Transverse colon (tissue), 4 donors: ENCODE measurements at places on chromosomes 2 and 18.

- peak; percentile 77 for DNase-seq
- H3K27ac ChIP-seq: peak overlapping the region; percentile 96
- peak overlapping the region; percentile 81 for H3K4me3 ChIP-seq
- no peaks in the 10 kb centered on the region for H3K36me3 ChIP-seq
- H3K27me3 ChIP-seq: no peaks in the 10 kb centered on the region
These were observed 598 bp upstream of the CEP68 start for GRCh38 chr2:65055422-65056214.

DNA sequence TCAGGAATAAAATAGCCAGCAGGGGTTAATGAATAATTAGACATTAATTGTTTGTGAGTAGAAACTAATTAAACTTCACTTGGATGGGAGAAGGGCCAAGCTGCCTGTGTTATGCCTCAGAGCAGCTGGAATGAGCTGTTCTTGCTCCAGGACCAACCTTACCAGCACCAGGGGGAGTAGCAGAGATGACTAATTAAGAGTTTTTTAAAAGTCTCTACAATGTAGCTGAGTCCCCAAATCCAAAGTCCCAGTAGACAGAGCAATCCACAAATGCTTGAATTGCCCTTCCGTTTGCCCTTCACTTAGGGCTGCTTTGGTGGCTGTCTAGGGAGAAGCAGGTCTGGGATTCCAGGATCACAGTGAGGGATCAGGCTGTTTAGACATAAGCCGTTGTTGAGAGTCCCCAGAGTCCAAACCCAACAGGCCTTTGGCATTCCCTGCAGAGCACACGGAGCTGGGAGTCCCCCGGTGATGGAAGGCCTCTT, 59.4 kb downstream of the RHOB start:
- no peak overlapping the region for H3K4me3 ChIP-seq
- H3K27me3 ChIP-seq: no peaks in the 10 kb centered on the region
- no peaks in the 10 kb centered on the region for H3K36me3 ChIP-seq
- no peaks in the 10 kb centered on the region for H3K4me1 ChIP-seq

DNA sequence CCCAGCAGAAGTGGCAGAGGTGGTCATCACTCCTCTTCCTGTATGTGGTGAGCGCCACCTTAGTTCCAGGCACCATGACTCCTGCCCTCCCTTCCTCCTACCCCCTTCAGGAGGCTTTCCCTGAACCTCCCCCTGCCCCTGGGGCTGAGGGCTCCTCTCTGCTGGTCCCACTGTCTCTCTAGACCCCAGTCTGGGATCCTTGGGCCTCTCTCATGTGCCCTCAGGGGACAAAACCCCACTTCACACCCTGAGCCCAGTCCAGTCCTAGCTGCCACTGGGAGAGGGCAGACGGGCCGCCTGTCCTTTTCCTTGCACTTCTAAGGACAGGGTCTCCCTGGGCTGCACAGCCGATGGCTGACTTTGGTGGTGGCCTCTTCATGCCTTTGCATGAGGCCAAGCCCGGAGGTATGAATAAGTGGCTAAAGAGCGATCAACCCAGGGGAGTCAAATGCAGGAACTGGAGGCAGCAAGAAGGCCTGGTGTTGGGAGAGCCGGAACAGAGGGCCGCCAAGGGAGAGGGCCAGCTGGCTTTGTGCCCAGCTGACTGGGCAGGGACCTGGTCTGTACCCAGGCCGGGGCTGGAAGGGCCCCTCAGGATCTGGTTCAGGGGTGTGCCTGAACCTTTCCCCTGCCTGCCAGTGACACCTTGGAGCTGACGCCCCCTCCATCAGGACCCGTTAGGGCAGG, 29.5 kb downstream of the GLI2 start:
- H3K27me3 ChIP-seq: no peaks in the 10 kb centered on the region
- H3K36me3 ChIP-seq: no peaks in the 10 kb centered on the region
- peaks cover 12% of the 10 kb centered on the region for H3K4me1 ChIP-seq
- peak overlapping the region; percentile 83 for H3K27ac ChIP-seq
- DNase-seq: no peak

DNA sequence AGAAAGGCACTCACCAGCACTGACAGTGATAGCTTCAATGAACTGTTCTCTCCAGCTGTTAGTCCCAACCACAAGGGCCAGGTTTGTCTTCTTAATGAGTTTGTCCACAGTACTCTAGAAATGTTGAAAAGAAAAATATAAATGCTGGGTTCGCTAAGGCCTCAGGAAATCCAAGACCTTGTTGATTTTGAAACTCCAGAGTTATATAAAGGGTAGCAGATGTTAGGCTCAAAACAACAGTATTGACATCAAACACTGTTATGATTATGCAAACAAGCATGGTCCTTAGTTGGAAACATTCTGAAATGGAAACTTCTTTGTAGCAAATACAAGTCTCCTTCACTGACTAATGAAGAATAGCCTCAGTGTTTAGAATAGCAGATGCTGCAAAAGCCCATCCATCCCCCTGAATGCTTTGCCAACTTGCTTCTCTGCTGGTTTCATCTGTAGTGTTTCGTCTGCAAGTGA, 291.1 kb downstream of the SLC8A1 start:
- H3K27ac ChIP-seq: peak overlapping the region; percentile 21
- no peak overlapping the region for H3K4me3 ChIP-seq
- DNase-seq: no peak
- H3K27me3 ChIP-seq: no peaks in the 10 kb centered on the region

DNA sequence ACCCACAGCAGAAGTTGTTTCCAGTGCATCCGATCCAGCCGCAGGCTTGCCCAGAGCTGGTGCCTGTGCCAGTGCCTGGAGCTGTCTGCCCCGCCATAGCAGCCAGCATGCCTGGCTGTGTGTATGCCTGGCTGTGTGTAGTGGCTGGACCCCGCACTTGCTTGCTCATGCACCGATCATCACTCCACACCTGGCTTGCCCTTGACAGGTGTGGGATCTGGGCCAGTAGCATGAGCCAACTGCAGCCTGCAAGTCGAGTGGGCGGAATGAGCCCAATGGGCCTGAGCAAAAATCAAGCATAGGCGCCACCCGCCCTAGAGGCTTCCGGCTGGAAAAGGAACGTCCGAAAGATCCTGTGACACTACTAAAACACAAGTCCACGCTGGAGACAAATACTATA, 74.5 kb downstream of the EPB41L3 start:
- H3K27ac ChIP-seq: no peak overlapping the region
- H3K27me3 ChIP-seq: no peaks in the 10 kb centered on the region
- no peak overlapping the region for H3K4me3 ChIP-seq
- no peaks in the 10 kb centered on the region for H3K36me3 ChIP-seq

DNA sequence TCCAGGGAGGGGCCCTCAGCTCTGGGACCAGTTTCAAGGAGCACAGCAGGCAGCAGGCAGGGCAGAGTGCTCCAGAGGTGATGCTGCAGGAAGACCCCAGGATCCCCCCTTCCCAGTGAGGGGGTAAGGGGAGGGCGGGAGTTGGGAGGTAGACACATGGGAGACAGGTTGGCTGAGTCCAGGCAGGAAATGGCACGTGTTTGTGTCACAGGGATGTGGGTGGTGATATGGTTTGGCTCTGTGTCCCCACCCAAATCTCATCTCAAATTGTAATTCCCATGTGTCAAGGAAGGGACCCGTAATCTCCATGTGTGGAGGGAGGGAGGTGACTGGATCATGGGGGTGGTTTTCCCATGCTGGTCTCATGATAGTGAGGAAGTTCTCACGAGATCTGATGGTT, 25.2 kb upstream of the OTOS start:
- H3K36me3 ChIP-seq: no peaks in the 10 kb centered on the region
- H3K27ac ChIP-seq: no peak overlapping the region
- no peak for DNase-seq
- H3K4me3 ChIP-seq: no peak overlapping the region
- H3K27me3 ChIP-seq: peaks cover 3% of the 10 kb centered on the region
- H3K4me1 ChIP-seq: no peaks in the 10 kb centered on the region

- no peak overlapping the region for H3K27ac ChIP-seq
- peaks cover 12% of the 10 kb centered on the region for H3K4me1 ChIP-seq
- H3K4me3 ChIP-seq: no peak overlapping the region
These were observed 57.3 kb upstream of the RPL31 start for GRCh38 chr2:100944617-100945432.

DNA sequence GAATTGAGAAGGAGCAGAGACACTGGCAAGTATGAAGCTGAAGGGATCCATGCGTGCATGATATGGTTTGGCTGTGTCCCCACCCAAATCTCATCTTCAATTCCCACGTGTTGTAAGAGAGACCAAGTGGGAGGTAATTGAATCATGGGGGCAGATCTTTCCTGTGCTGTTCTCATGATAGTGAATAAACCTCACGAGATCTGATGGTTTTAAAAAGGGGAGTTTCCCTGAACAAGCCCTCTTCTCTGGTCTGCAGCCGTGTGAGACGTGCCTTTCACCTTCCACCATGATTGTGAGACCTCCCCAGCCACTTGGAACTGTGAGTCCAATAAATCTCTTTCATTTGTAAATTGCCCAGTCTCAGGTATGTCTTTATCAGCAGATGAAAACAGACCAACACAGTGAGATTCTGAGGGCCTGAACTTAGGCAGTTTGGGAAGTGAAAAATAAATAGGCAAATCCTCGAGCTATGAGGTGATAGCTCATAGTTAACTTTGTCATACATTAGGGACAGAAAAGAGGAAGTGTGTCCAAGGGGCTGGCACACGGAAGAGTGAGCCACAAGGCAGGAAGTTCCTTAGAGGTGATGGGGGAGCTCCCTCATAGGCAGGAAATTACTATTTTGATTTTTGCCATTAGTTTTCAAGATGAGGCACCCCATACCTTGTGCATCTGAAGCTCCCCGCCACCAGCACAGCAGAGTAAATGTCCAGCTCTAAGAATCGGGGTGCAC, 658.8 kb upstream of the ID2 start:
- no peak for DNase-seq
- H3K4me3 ChIP-seq: no peak overlapping the region
- no peaks in the 10 kb centered on the region for H3K27me3 ChIP-seq
- H3K4me1 ChIP-seq: no peaks in the 10 kb centered on the region
- H3K36me3 ChIP-seq: no peaks in the 10 kb centered on the region
- no peak overlapping the region for H3K27ac ChIP-seq

- no peaks in the 10 kb centered on the region for H3K27me3 ChIP-seq
- H3K36me3 ChIP-seq: no peaks in the 10 kb centered on the region
- H3K4me1 ChIP-seq: no peaks in the 10 kb centered on the region
- no peak for DNase-seq
- no peak overlapping the region for H3K27ac ChIP-seq
- H3K4me3 ChIP-seq: no peak overlapping the region
These were observed 436.0 kb downstream of the METTL4 start for GRCh38 chr18:2135309-2135708.

DNA sequence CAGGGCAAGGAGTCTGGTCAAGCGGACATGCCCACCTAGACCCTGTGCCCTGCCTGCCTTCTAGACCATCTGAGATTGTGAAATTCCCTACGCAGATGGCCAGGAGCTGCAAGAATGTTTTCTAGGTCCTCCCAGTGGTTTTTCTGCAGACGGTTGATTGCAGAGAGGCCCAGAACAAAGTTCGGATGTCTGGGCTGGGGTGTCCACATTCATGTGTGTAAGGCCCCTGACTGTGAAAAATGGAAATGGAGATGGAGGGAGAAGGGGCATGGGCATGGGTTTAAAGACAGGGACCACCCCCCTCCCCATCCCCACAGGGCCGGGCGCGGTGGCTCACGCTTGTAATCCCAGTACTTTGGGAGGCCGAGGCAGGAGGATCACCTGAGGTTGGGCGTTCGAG, 11.8 kb downstream of the ARHGAP25 start:
- no peaks in the 10 kb centered on the region for H3K27me3 ChIP-seq
- no peak overlapping the region for H3K4me3 ChIP-seq
- H3K4me1 ChIP-seq: no peaks in the 10 kb centered on the region
- no peaks in the 10 kb centered on the region for H3K36me3 ChIP-seq
- no peak for DNase-seq
- H3K27ac ChIP-seq: no peak overlapping the region
